ENCODE measurements at places on chromosomes 5 and 9.

DNA sequence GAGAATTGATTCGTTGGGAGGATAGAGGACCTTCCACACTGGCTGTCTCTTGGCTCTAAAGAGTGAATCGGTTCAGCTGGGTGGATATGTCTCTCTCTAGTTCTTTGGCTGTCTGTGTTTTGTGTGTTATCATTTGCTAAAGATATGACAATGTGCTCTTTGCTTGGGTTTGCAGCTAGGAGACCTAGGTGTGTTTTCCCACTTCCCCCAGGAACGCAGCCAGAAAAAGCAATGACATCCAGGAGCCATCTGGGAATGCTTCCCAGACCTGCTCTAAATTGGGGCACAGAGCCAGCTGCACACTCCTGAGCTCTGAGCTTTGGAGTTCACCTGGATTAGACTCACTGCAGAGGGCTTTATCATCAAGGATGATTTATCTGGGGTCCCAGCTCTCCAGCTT is 12.8 kb upstream of the PDZD2 start:
- no peak for DNase-seq

- DNase-seq = no peak
These were observed 82.5 kb downstream of the LRRC70 start for GRCh38 chr5:62661126-62661525.

GRCh38 chr9:21102305-21102704 is 24.6 kb upstream of the IFNB1 start:
- DNase-seq = no peak

DNA sequence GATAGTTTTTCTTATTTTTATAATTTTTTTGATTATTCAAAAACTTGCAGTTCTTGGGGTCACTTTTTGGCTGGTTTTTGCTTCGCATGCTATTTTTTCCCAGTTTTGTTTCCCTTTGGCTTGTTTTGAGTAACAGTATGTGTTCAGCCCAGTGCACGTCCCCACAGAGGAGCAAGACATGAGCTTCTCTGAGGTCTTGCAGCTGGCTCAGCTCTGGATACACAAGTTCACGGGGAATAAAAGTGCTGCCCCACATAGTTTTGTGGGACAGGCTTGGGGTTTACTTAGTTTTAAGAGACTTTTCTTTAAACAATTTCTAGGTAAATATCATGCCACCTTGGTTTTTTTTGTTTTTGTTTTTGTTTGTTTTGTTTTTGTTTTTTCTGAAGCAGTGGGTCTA is 297.8 kb upstream of the IRX1 start:
- DNase-seq = no peak

DNA sequence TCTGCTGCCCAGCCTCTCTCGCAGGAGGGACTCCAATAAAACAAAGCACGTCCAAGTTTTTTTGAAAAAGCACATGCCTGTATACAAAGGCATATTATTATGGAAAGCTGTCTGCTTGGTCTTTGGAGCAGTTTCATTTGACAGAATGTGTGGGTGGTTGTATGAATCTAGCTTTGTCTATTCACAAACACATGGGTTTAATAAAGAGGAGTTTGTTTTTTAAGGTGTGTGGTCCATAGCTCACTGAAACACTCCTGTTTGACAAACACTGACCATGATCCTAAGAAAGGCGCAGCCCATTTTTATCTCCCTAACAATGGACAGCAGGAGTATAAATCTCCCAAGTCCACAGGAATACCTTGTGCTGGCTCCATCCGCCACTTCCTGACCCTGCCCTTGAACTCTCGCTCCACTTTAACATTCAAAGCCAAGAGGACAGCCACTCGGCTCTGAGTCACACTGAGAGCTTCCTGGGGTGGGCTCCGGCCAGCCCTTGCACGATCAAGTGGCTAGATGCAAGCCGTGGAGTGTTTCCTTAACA is 371.9 kb downstream of the EBF1 start:
- DNase-seq = no peak

GRCh38 chr5:61018062-61018461 is 73.1 kb downstream of the NDUFAF2 start:
- DNase-seq = no peak
